Caudate nucleus (tissue), 63 donors: ENCODE measurements at places on chromosomes 1 and 21.

DNA sequence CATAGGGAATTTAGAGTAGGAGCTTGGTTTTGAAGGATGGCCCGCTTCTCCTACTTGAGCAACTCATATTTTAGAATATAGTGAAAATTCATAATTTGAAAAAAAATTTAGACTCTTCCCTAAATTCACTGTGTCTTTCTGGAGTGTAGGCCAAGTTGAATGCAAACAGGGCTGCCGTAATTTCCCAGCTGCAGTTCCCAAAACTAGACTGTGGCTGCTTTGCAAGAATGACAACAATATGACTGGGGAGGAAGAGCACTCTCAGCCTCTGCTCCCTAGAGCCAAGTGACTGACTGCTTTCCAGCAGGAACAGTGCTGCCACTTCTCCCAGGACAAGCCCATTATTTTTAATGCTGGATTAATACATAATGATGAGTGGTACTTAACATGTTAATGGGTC lies 209.0 kb downstream of the RHOU start:
- no peak for DNase-seq

DNA sequence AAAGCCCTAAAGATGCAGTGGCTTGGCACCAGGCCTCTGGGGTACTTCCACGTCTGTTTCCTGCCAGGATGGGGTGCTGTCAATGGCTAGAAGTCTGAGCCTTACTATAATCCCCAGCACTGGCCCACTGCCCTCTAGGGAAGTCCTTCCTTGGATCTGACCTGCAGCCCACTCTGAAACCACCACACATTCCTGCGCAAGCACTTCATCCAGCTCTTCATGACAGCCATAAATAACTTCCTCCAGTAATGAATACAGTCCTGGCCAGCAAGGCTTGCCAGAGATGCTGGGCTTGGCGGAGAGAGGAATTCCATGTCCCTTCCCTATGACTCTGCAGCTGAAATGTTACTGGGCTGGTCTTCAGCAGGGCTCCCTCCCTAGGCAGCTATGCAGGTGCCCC lies 32.6 kb downstream of the ALPL start:
- DNase-seq, result no peak

GRCh38 chr1:215402147-215402546 lies 165.0 kb upstream of the KCTD3 start:
- no peak for DNase-seq

DNA sequence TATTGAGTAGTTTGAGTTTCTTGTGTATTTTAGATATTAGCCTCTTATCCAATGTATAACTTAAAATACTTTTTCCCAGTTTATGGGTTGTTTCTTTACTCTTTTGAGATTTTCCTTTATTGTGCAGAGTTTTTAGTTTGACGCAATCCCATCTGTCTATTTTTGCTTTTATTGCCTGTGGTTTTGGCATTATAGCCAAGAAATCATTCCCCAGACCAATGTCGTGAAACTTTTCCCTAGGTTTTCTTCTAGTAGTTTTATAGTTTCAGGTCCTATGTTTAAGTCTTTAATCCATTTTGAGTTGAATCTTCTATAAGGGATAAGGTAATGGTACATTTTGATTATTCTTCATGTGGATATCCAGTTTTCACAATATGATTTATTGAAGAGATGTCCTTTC lies 87.6 kb downstream of the LEPR start:
- DNase-seq, result no peak

DNA sequence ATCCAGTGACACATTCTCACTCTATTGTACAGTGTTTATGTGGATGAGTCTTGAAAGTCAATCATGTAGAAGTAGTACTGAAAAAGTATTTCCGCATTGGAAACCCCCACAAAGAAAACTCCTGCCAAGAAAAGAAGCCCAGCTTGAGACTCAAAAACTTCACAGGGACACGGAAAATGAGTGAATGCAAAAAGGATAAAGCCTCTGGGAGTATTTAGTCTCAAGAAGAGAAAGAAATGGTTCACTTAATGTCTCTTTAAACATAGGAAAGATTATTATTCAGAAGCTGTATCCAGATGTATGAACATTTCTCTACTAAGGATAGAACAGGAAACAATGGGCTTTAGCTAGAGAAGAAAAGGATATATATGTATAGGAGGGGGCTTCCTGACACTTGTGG lies 304.5 kb downstream of the BARHL2 start:
- DNase-seq, result no peak

GRCh38 chr1:53417074-53417511 lies 42.1 kb upstream of the DMRTB1 start:
- no peak for DNase-seq

DNA sequence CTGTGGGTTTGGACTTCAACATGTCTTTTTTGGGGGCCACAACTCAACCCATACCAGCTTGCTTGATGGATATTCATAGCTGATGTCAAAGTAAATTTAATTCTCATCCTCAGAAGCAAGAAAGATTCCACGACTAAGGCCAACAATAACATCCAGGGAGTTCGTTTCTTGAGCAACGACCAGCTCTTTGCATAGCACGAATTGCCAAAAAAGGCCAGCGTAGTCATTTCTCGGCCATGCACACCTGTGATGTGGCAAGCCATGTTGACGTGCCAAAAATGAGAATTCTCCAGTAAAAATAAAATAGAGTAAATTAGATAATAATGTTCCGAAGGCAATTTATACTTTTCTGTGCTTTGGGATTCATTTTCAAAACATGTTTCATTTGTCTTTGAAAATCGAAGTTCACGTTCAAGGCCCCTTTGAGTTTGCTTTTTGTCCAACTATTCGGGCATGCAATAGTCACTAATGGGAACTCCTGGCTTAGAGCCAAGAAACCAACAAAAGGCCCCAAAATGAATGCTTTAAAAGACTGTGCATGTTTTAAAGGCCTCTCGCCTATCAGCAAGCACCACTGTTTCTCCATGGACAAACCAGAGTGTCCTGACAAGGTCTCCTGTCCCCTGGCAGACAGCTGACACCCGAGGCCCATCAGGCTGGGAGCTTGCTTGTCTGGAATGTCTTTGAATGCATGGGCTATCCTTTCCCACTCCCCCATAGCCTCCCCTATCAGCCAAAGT lies 14.4 kb upstream of the IGSF5 start:
- no peak for DNase-seq

GRCh38 chr1:31310198-31310597 lies 13.4 kb downstream of the ZCCHC17 start:
- no peak for DNase-seq

- no peak for DNase-seq
These were observed 42.2 kb upstream of the KCNE1 start for GRCh38 chr21:34554227-34554626.

- DNase-seq, result no peak
These were observed 93.0 kb downstream of the APP start for GRCh38 chr21:26077521-26077920.

DNA sequence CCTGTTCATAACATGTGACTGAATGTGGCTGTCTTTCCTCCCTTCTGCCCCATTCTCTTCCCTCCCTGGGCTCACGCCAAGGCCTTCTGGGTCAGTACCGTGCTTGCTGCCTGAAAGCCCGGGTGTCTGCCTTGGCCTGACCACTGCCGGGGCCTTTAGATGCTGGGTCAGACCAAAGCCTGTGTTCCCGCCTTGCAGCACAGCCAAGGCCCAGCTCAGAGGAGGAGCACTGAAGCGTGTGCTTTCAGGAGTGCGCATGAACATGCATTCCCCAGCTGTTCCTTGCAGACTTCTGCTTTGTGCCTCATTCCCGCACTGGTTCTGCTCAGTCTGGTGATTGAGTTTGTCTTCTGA lies 27.0 kb upstream of the SARS1 start:
- DNase-seq, result peak; percentile 24

DNA sequence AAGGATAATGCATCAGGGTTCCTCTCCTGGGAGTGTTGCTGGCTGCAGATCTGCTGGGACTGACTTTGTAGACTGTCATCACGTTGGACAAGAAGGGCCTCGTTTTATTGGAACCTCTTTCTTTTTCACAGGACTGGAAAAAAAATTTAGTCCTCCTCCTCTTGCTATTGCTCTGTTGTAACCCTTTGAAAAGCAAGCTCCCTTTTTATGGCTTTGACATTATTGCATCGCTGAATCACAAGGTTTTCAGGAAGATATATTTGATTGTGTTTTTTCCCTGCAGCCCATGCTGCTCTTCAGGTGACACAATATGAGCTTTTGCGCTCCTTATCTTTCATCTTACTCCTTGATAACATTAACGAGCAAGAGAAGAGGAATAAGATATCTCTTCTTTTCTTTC lies 290.9 kb downstream of the CAMTA1 start:
- no peak for DNase-seq

DNA sequence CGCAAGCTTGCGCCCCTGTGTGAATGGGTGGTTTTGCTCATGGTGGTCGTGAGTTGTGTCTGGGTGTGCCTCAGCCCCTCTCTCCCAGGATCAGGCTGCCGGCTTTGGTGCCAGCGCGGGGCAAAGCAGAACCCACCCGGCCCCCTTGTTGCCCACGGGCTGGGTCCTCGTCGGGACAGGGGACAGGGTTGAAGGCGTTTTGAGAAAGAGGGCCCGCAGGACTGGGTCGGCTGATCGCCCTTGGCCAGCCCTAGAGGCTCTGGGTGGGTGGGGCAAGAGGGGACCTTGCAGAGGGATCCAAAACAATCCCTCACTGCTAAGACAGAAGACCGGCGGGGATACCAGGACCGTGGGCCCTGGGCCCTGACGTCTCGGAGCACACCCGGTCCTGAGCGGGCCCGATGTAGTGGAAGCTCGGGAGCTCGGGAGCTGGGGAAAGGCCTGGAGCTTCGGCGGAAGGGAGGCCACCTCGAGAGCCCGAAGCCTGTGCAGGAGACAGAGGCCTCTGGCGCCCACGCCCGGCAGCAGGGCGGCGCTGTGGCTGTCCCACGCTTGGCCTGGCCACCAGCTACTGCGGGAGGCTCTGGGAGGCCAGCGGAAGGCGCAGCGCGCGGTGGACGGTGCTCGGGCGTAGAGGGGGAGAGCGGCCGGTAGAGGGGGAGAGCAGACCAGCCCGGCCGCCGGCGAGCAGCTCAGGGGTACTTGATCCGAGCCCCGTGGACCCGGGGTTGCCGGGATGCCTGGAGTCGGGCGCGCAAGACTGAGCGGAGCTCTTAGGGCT lies 2.8 kb upstream of the ZNF678 start:
- no peak for DNase-seq

- DNase-seq, result no peak
These were observed 627.6 kb downstream of the NPHP4 start for GRCh38 chr1:5364591-5364990.

DNA sequence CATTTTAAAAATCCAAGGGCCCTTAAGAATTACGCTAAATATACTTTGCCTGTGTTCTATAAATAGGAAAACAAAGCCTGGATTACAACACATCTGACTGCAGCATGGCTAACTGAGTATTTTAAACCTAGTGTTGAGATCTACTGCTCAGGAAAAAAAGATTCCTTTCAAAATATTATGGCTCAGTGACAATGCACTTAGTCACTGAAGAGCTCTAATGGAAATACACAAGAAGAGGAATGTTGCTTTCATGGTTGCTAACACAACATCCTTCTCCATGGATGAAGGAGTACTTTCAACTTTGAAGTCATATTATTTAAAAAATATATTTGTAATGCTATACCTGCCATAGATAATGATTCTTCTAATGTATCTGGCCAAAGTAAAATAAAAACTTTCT lies 248.3 kb upstream of the NEGR1 start:
- DNase-seq, result no peak

GRCh38 chr1:114671011-114671938 lies 1.4 kb upstream of the DENND2C start:
- no peak for DNase-seq

DNA sequence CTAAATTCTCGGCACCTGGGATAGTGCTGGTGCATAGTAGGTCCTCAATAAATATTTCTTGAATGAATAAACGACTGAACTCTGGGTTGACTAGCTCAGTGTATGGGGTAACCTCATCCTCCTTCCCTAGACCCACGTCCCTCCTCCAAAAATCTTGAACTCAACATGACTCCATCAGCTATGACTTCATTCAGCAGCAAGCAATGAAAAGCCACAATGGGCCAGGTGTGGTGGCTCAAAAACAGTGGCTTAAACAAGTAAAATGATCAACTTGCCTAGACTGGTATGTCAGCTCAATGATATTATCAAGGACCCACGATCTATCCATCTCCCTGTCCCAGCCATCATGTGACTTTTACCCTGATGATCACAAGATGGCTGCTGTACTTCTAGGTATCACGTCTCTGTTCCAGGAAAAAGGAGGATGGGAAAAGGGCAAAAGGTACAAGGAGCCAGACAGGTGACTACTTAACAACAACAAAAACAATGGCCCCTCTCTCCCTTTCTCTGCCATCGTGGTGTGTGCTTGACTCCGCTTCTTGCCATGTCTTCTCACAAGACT lies 13.0 kb upstream of the PAQR7 start:
- no peak for DNase-seq

GRCh38 chr1:111471012-111471411 lies 2.8 kb upstream of the C1orf162 start:
- DNase-seq, result no peak

DNA sequence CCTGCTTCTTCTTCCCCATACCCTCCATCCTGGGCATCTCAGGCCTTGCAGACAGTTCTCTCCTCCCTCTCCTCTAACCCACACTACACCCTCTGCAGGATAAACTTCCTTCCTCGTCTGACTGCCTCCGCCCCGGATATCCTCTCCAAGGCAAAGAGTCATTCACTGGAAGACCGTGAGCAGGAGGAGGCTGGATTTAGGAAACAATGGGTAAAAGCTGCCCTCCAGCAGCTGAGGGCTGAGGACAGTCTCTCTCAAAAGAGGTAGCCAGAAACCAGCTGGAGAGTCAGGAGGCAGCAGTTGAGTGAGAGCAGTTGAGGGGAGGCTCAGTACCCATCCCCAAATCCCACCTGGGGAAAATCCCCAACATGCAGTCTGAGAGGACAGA lies 1.4 kb downstream of the CSRP1 start:
- DNase-seq, result no peak

GRCh38 chr1:91979383-91979782 lies 30.2 kb downstream of the BRDT start:
- no peak for DNase-seq

DNA sequence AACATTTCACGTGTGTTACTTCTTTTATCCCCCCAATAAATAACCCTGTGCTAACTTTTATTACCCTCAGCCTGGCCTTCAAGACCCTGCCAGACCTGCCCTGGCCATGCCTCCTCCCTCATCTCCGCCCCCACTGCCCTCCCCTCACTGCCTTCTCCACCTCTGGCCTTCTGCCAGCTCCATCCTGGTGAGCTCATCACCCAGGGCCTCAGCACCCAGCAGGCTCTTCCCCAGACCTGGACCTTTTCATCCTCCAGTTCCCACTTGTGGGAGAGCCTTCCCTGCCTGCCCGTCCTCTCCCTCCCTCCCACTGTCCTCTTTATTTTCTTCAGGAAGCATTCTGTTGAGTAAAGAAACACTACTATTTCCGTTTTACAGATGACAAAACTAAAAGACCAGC lies 72.0 kb downstream of the SLC66A1 start:
- DNase-seq, result no peak

DNA sequence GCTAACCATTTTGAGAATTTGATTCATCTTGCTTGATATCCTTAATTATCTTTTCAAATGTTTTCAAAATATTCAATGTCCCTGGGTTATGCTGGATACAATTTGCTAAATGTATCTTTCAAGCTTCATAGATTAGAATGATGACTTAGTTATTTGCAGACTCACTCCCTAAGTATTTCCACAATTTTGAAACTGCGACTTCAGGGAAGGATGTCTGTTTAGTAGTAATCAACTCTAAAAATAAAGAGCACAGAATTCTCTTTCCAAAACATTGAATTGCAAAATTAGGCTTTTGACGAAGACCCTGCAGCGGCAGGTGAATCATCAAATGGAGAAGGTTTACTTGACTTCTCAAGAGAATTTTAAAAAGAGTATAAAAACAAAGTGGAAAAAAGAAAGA lies 14.2 kb downstream of the RGS1 start:
- no peak for DNase-seq

GRCh38 chr1:17013491-17014320 lies 2.0 kb upstream of the ATP13A2 start:
- DNase-seq, result no peak
